ENCODE measurements at places on chromosomes 7 and 10. TPM values are rescaled to one million over a fixed set of nuclear protein-coding genes. Genes with fewer than 3 reads are reported as not detected.

The CLIP2 gene
- total RNA-seq: 48.9 TPM

DNA sequence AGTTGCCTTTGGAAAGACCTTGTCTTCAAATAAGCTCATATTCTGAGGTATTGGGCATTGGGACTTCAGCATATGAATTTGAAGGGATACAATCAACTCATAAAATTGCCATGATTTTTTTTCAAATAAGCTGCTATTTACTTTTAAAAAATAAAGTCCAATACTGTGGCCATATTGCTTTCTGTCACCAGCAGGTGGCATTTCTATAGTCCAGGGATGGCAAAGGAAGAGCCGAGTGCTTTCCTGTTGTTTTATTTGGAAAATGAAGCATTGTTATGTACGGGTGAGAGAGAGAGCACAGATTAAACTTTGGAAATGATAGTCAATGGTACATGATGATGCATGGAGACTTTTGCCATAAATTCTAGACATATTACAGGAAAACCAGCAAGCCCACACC is 104.1 kb upstream of the DPP6 start:
- no peak overlapping the region for H3K4me3 ChIP-seq
- no peak overlapping the region for H3K27ac ChIP-seq
- H3K36me3 ChIP-seq: peaks cover 5% of the 10 kb centered on the region
- H3K27me3 ChIP-seq: no peaks in the 10 kb centered on the region
- H3K4me1 ChIP-seq: no peaks in the 10 kb centered on the region

- no peak for DNase-seq
- H3K27me3 ChIP-seq: no peaks in the 10 kb centered on the region
- no peaks in the 10 kb centered on the region for H3K36me3 ChIP-seq
- peaks cover 15% of the 10 kb centered on the region for H3K4me1 ChIP-seq
These were observed 36.0 kb downstream of the SPAG6 start for GRCh38 chr10:22381262-22381661.

DNA sequence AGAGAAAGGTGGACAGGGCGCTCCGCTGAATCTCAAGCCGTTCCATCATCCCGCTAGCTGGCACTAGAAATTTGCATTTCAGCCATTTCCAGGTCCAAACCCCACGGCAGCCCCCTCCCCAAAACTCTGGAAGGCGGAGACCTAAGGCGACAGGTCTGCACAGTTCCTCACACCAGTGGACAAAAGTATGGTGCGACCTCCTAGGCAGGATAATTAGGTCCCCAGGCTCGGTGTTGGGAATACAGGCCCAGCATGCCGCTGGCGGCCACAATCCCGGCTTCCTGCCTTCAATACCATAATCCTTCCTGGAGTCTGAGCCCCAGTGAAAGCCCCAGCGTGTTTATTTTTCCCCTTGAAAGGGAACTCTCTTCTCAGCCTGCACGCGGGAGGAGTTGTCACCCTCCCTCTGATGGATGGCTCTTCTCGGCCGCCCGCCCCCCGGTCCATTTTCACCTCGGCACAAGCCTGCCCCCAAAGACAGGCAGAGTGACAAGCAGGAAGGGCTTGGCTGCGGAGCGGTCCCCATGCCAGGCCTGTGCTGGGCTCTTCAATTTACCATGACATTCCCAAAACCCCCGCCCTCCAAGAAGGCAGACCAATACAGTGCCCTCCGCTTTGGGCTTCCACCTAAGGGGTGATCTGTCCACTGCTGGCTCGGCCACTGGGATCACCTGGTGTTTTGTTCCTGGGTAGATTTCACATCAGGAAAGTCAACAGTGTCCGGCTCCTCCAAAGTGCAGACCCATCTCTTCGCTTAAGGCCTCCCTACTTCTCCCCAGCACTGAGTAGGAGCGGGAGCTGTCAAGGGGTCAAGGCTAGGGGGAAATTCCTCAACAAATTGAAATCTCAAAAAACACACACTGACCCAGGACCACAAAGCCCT is 2.2 kb downstream of the FGFR2 start:
- no peak for DNase-seq
- H3K36me3 ChIP-seq: peaks cover 32% of the 10 kb centered on the region
- peaks cover 2% of the 10 kb centered on the region for H3K27me3 ChIP-seq
- H3K4me1 ChIP-seq: peaks cover 62% of the 10 kb centered on the region

DNA sequence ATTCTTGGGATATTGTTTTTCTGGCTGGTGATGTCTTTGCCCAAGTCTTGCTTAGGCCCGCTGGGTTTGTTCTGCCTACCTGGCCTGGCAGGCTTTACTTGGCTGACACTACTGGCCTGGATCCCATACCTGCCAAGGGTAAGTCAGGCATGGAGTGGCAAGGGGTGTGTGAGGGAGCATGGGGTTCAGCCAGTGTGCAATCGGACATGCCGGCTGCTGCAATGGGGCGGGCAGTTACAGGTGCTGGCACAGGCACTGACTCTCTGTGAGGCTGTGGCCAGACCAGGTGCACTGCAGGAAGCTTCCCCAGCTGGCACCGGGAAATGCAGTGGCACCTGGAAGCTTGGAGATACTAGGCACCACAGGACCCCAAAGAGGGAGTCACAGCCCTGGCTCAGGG is 168.4 kb downstream of the PON1 start:
- H3K4me1 ChIP-seq: peaks cover 7% of the 10 kb centered on the region
- no peak overlapping the region for H3K27ac ChIP-seq
- no peaks in the 10 kb centered on the region for H3K36me3 ChIP-seq
- no peak for DNase-seq

- peaks cover 15% of the 10 kb centered on the region for H3K4me1 ChIP-seq
- DNase-seq: peak; percentile 42
- no peak overlapping the region for H3K27ac ChIP-seq
- H3K36me3 ChIP-seq: no peaks in the 10 kb centered on the region
- peaks cover 72% of the 10 kb centered on the region for H3K27me3 ChIP-seq
These were observed 22.6 kb downstream of the POLL start for GRCh38 chr10:101565370-101565900.

DNA sequence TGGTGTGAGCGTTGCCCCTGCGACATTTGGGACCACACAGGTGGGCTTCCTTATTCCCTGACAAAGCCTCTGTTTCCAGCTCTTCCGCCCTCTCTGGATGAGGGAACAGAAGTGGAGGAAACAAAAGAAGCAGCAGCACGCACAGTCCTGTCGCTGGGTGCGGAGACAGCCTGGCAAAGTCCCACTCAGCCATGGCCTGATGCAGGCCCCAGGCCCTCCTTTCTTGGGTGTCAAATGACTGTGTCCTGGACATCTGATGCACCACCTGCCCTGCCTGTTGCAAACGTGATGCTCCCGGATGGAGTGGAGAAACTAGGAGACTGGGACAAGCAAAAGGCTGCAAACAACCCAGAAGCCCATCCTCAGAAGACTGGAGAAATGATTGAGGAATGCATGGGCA is 20.7 kb downstream of the ZMIZ2 start:
- H3K27ac ChIP-seq: peak overlapping the region; percentile 16
- H3K4me3 ChIP-seq: no peak overlapping the region
- no peak for DNase-seq
- H3K27me3 ChIP-seq: no peaks in the 10 kb centered on the region
- peaks cover 22% of the 10 kb centered on the region for H3K4me1 ChIP-seq
- H3K36me3 ChIP-seq: peaks cover 4% of the 10 kb centered on the region

GRCh38 chr7:102856036-102856435 is 56.8 kb upstream of the LRRC17 start:
- peaks cover 21% of the 10 kb centered on the region for H3K36me3 ChIP-seq
- H3K27ac ChIP-seq: no peak overlapping the region
- peaks cover 18% of the 10 kb centered on the region for H3K4me1 ChIP-seq
- DNase-seq: no peak
- H3K27me3 ChIP-seq: no peaks in the 10 kb centered on the region
